ENCODE measurements at places on chromosomes 12 and 14.
A peak's percentile ranks its signal among the peaks of the same experiment; 100 is the strongest.

DNA sequence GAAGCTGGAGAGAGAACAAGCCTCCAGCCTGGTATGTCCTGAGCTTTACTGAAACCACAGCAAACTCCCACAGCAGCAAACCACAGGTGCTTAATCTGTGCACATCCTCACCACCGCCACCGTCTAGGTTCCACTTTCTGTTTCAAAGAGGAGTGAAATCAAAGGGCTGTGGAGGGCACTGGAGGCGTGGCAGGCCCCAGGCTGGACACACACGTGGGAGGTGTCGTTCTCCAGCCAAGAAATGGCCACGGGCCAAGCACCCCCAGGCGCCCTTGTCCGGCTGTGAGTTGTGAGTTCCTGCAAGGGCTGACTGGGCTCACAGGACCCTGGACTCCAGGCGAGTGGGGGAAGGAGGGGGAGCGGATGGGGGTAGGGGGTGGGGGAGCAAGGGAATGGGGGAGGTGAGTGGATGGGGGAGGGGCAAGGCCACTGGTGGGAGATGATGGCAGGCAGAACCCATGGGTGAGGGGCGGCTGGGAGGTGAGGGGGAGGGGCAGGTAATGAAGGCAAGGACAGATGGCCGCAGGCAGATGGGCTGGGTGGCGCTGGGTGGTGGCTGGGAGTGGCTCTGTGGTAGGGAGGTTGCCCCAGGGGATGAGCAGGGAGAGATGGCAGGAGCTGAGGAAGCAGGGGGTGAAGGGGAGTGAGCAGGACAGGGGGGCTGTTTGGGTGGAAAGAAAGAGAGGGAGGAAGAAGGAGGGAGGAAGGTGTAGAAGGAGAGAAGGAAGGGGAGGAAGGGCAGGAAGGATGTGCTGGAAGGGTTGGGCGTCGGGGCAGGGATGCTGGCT is 86.7 kb downstream of the NCOR2 start:
- peak; percentile 26 for DNase-seq

GRCh38 chr12:89948271-89949175 is 239.9 kb upstream of the ATP2B1 start:
- no peak for DNase-seq

DNA sequence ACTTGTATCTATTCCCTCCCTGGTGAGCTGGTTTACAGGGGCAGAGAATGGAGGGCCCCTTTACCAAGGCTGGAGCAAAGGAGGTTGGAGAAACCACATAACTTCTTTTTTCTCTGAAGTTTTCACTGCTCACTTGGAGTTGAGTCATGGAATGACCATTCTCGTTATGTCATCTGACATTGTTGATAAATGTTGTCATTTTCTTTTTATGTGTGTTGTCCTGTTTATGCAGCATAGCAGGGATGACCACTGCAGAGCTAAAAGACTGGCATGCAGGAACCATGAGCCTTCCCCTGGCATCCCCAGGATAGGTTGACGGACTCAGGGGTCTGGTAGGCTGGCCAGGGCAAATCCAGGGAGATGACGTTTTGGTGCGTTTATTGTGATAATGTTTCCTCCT is 256.8 kb upstream of the DDHD1 start:
- DNase-seq = no peak

- DNase-seq = no peak
Observed at GRCh38 chr14:64676410-64677008, 27.7 kb upstream of the PLEKHG3 start.

- no peak for DNase-seq
Observed at GRCh38 chr12:105417732-105418131, 87.2 kb downstream of the C12orf75 start.

DNA sequence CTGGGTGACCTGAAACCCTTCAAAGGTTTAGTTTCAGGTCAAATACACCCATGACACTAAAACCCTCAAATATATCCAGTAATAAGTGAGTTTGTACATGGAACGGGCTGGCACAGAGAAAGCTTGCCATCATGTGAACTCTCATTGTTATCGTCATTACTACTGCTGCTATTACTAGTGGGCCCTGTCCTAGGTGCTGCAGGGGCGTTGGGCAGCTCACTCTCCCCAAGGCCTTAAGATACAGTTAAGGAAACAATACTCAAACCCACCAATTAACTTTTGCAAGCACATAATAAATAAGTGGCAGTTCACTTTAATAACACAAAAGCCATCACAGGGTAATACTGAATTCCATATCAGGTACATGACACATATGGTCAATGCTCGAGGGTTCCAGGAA is 71.3 kb downstream of the SPTB start:
- DNase-seq = no peak

DNA sequence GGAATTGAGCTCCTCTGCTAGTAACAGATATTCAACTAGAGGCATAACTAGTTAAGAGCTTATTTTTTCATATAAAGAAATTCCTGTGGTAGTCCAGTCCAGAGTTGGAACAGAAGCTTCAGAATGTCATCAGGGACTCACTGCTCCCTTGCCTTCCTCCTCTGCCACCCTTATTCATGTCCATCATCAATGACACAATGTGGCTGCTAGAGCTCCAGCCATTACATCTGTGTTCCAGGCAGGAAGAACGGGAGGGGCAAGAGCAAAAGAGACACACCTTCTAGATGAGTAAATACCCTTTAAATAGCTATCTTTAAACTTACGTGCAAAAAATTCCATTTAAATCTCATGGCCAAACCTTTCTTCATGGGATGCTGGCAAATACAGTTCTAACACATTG is 47.3 kb upstream of the HMGA2 start:
- DNase-seq = no peak

GRCh38 chr12:68439368-68440045 is 107.3 kb upstream of the MDM1 start:
- no peak for DNase-seq

DNA sequence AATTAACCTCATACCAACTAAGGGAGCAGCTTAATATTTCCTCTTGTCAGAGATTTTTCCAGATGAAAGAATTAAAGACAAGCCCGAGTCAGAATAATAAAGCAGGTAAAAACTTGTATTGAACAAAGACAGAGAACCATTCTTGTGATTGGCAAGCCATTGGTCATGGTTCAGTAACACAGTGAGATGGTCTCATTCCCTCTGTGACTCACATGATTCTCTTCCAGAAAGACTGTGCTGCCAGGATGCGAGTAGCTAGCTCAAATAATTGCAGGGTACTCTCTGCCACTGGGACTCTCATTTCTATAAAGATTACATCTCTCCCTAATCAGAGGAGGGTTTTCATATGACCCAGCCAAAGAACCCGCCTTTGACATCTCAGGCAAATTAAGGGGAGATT is 179.4 kb downstream of the PHLDA1 start:
- no peak for DNase-seq

GRCh38 chr12:6276956-6277620 is 33.4 kb upstream of the PLEKHG6 start:
- no peak for DNase-seq

GRCh38 chr12:79834712-79835376 is 100.1 kb downstream of the PPP1R12A start:
- no peak for DNase-seq

GRCh38 chr12:65836419-65837197 is 12.3 kb downstream of the HMGA2 start:
- DNase-seq = no peak

- peak; percentile 48 for DNase-seq
Observed at GRCh38 chr14:62117010-62117750, 355.0 kb downstream of the SNAPC1 start.

GRCh38 chr12:24709216-24709615 is 239.7 kb downstream of the BCAT1 start:
- DNase-seq = no peak

DNA sequence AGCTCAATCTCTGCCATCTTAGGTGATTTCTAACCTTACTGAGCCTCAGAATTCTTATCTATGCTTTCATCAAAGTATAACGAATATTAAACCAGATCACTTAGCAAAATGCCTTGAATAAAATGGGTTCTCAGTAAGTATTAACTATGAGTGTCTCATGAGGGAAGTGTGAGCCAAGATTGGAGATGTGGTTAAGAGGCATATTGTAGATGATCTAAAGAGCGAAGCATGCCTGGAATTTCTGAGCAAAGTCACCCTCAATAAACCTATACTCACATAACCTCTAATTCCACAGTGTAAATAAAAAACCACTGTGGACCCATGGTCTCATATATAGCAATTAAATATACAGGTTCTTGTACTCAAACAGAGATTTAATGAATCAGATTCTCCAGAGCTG is 193.1 kb upstream of the FSCB start:
- no peak for DNase-seq

DNA sequence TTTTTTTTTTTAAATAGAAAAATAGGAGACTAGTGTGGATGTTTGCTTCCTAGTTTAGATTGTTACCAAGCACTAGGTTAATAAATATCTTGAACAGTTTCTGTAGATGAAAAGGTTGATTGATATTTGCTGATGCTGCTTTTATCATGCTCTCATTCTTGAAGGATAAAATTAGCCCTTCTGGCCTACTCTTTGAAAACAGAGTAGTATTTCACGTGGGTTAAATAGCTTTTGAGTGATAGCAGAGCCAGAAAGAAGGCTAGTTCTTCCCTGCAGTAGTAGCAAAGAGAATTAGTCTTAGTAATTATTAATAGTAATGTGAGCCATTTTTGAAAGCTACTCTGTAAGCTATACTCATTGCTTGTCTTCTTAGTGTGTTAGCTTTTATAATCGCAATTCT is 5.2 kb downstream of the NEDD1 start:
- no peak for DNase-seq

- no peak for DNase-seq
Observed at GRCh38 chr12:31456562-31456961, 130.6 kb upstream of the SINHCAF start.

DNA sequence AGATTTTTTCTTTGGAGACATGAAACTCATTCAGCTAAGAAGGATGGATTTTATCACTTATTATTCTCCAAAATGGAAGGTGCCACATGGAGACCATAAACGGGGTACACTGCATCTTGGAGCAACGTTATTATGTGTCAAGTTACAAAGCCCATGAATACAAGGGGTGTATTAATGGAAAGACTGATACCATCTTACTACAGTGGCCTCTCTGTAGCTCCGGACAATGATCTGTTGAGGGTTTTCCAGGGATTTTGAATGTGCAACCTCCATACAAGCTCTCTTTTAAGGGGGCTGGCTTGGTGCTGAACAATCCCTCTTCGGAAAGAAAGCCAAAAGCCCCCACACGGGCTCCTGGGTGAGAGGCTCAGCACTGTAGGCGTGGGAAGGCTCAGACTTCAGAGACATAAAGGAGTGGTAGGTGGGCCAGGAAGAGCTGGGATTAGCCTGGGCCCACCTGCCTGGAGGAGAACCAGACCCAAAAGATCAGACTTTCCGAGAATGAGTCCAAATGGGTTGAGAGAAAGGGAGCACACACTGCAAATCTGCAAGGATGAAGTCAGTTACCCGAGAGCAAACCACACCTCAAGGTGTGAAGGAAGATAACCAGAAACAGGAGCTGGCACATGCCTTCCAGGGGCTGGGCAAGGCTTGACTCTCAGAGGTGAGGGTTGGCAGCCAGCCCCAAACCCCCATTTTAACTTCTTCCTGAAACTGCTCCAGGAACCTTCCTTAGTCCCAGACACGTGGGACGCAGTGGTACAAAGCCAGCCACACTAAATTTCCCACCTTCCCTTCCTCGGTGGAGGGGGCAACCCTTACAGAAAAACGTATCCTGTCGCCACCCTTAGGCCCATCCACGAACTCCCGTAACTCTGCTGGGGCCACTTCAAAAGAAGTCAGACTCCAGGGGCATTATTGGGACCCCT is 1.5 kb downstream of the VPS37B start:
- DNase-seq = no peak

DNA sequence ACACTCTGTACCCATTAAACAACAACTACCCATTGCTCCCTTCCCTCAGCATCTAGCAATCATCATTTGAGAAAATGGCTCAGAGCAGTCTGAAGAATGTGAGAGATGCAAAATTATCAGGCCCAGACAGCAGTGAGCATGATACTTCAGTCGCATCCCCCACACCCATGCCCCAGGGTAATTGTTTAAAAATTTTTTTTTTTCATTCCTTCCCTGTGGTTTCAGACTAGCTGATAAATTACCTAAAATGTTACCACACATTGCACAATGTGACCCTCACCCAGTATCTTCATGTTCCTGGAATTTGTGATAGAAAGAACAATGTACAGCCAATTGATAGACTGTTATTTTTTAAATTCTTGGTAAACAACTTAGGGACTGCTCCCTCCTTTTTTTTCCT is 11.3 kb upstream of the USP15 start:
- DNase-seq = no peak

DNA sequence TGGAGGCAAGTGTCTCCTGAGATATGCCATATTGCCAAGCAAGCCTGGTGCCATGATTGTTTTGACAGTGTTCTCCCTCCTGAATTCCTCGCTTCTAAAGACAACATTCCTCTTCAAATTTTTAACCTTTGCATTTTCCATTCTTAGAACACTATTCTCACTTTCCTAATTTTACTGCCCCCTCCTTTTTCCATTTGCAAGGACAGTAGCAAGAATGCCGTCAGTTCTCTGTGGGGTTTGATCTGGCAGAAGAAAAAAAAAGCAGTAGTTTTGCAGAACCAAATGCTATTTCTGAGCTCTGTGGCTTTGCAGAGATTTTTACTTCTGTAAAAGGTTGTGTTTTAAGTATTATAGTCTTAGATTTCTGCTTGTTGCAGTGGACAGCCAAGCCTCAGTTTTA is 295.2 kb downstream of the NUAK1 start:
- no peak for DNase-seq

- no peak for DNase-seq
Observed at GRCh38 chr12:24707334-24707733, 241.6 kb downstream of the BCAT1 start.

DNA sequence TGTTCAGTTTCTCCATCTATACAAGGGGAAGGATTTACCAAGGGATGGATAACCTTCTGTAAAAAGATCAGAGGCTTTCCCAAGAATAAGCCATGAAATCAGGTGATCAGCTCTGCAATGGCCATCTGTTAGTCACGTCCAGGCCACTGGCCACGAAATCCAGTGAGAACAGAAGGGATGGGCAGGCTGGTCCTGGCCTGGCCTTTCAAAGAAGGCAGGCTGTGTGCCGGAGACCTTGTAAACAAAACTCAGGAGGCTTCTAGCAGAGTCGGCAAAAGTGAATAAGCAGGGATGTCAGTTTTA is 68.5 kb downstream of the RNF34 start:
- DNase-seq = no peak

GRCh38 chr12:47190271-47190750 is 110.6 kb upstream of the AMIGO2 start:
- DNase-seq = no peak

DNA sequence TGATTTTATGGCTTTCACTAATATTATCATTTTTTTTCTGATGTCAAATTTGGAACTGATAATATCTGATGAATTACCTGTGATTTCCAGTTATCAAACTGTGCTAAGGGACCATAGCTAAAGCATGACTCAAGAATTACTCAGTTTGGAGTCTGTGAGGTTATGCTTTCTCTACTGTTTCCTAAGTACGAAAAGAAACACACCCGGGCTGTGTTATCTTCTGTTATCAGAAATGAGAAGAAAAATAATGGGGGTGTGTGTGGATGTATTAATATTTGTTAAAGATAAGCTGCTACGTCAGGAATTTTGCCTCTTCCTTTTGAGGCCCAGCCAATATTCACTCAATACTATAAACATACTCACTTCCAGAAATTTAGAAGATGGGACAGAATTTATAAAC is 1401.9 kb upstream of the FLRT2 start:
- no peak for DNase-seq

All from stimulated activated CD4-positive, alpha-beta T cell treated with anti-CD3 and anti-CD28 coated beads, Interleukin-12 subunit alpha, Interleukin-12 subunit beta, amount 100 ng/mL, for 48 hours (primary cell).